ENCODE measurements at places on chromosomes 5 and 9. TPM values are rescaled to one million over a fixed set of nuclear protein-coding genes. Genes with fewer than 3 reads are reported as not detected.

DNA sequence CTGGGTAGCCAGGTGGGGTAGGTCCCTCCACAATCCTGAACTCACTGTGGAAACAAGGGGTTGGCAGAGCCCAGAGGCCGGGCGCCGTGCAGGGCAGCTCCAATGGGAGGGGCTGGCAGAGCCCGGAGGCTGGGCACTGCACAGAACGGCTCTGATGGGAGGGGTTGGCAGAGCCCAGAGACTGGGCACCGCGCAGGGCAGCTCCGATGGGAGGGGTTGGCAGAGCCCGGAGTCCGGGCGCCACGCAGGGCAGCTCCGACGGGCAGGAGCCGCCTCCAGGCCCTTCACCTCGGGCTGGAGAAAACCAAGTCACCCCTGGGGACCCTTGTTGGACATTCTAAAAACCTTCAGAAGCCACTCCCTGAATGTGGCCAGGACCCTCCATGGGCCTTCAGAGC, 9.3 kb downstream of the NACC2 start:
- no peaks in the 10 kb centered on the region for H3K27me3 ChIP-seq
- H3K4me1 ChIP-seq = peaks cover 8% of the 10 kb centered on the region
- peak; percentile 17 for DNase-seq
- no peaks in the 10 kb centered on the region for H3K36me3 ChIP-seq

DNA sequence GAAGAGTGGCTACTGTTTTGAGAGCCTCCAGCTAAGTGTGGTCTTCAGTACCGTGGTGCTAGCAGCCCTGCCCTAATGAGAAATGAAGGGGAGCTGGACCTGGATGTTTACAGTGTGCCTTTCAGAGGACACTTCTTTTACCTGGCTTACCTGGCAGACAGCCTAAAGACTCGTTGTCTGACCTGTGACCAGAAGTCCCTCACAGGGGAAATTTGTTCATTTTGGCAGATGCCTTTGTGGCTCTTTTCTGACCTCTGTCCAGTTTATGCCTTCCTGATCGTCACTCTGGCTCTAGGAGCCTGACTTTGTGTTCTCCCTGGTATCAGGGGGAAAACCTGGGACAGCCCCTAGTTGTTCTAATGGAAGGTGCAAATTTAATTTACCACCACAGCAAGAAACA, 475.1 kb downstream of the DMRTA1 start:
- no peaks in the 10 kb centered on the region for H3K27me3 ChIP-seq
- no peak overlapping the region for H3K27ac ChIP-seq
- H3K4me1 ChIP-seq = no peaks in the 10 kb centered on the region
- H3K4me3 ChIP-seq = no peak overlapping the region
- no peaks in the 10 kb centered on the region for H3K36me3 ChIP-seq
- DNase-seq = no peak

CARTPT gene
- 0.67 TPM for total RNA-seq

DNA sequence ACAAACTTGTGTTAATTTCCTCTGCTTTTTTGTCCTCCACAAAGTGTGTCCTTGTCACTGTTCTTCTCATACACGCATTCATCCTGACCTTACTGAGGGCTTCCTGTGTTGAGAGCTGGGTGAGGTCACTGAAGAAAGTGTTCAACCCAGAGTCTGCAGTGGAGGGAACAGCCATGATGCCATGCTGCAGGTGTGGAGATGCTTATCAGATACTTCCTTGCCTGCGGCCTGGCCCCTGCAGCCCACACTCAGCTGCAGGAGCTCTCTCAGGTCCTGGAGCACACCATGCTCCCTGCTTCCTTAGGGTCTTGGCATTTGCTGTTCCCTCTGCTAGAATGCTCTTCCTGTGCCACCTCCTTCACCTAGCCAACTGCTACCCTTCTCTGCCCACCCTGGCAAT, 108.1 kb upstream of the SPRY4 start:
- H3K4me1 ChIP-seq = no peaks in the 10 kb centered on the region
- H3K27me3 ChIP-seq = no peaks in the 10 kb centered on the region
- DNase-seq = no peak
- H3K4me3 ChIP-seq = no peak overlapping the region
- no peaks in the 10 kb centered on the region for H3K36me3 ChIP-seq

DNA sequence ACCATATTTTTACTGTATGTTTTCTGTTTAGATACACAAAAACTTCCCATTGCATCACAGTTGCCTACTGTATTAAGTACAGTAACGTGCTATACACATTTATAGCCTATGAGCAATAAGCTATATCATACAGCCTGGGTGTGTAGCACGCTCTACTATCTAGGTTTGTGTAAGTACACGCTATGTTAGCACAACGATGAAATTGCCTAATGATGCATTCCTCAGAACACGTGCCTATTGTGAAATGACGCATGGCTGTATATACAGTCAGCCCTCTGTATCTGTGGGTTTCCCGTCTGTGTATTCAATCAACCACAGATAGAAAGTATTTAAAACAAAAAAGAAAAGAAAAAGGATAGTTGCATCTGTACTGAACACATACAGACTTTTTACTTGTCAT, 64.2 kb downstream of the SGCD start:
- no peak for DNase-seq
- H3K36me3 ChIP-seq = no peaks in the 10 kb centered on the region
- H3K27ac ChIP-seq = no peak overlapping the region

DNA sequence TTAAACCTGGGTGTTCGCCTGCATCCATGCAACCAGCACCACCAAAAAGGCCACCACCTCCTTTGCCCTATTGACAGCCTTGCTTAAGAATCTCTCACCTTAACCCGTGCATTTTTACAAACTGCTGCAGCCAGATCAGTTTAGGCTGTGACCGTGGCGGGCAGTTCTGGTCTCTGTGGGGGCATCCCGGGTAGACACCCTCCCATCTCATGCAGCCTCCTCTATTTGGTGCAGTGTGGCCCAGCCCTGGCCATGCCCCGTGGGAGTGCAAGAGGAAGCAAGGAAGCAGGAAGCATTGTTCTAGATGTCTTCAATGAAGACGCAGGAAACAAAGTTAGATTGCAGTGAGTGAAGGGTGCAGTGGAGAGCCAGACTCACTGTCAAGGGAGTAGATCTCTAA, 108.8 kb upstream of the MVB12B start:
- no peak overlapping the region for H3K27ac ChIP-seq
- H3K4me1 ChIP-seq = no peaks in the 10 kb centered on the region
- no peak overlapping the region for H3K4me3 ChIP-seq
- DNase-seq = no peak
- H3K27me3 ChIP-seq = peaks cover 11% of the 10 kb centered on the region

DNA sequence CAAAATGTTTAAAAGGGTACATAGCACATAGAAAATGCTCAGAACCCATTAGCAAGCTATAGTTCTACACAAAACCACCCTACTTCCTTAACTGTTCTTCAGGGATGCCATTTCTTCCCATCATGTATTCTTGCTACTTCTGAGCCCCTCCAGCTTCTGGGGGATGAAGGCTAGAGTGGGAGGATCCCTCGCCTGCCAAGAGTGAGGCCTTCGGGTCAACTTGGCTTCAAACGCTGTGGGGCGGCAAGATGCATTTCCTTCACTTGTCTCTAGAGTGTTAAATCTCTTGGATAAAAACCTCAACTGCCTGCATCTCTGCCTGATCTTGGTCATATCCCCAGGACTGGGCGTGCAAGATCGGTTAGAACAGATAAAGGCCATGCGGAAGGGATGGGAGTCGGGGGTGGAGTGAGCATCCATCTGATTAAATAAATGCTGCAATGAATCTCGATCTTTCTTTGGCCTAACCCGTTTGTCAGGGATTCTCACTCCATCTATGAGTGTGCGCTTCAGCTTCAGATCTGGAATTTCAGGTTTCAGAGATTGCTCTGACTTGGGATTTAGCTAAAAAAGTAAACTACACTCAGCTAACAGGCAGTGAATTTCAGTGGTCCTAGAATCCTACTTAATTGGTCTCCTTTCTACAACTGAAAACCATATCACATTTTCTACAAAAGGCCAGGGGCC, 118.0 kb upstream of the PANK3 start:
- no peak overlapping the region for H3K4me3 ChIP-seq
- no peaks in the 10 kb centered on the region for H3K27me3 ChIP-seq
- H3K4me1 ChIP-seq = no peaks in the 10 kb centered on the region
- H3K27ac ChIP-seq = no peak overlapping the region

DNA sequence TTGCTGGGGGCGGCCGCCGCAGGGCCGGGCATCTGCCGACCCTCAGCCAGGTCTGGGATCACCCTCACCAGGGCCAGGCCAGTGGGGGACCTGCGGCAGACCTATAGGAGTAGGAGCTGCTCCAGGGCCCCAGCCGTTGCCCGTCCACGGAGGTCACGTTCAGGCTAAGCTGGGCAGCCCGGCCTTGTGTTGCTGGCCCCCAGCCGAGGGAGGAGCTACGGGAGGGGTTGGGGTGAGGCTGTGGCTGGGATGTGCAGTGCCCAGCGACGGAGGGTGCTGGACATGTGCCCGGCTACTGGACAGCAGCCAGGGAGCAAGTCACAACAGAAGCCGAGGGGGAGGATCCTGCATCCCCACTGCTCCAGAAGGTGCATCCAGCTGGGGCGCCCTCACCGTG, 39.6 kb upstream of the SLC6A19 start:
- H3K4me3 ChIP-seq = no peak overlapping the region
- H3K27ac ChIP-seq = peak overlapping the region; percentile 55
- H3K27me3 ChIP-seq = no peaks in the 10 kb centered on the region
- H3K36me3 ChIP-seq = no peaks in the 10 kb centered on the region
